ENCODE measurements at places on chromosomes 2 and 18.

DNA sequence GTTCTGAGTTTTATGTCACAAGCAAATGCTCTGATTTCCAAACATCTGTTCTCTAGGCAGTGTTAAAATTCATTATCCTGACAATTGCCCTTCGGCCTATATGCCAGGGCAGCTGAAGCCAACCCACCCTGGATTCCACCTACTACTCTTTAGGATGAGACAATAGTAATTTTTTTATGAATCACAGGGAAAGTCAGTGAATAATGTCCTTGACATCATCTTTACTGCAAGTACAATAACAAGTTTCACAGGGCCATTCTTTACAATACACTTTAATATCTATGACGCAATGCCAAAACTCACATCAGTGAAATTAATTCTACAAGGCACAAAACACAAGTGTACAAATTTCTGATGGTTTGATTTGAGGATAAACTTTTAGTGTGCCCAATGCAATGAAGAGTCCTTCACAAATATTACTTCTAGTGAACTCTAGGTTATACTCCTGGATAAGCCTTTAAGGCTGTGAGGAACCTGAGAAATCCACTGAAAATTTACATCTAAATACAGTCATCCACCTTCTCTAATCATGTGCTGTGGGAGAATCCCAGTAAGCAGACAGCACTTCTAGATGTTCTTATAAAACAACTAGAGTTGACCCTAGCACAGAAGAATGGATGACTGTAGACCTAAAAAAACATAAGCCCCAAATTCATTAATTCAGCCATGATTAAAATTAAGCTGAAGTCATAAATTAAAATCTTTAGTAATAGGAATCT is 77.3 kb upstream of the CTLA4 start:
- no peak for DNase-seq

DNA sequence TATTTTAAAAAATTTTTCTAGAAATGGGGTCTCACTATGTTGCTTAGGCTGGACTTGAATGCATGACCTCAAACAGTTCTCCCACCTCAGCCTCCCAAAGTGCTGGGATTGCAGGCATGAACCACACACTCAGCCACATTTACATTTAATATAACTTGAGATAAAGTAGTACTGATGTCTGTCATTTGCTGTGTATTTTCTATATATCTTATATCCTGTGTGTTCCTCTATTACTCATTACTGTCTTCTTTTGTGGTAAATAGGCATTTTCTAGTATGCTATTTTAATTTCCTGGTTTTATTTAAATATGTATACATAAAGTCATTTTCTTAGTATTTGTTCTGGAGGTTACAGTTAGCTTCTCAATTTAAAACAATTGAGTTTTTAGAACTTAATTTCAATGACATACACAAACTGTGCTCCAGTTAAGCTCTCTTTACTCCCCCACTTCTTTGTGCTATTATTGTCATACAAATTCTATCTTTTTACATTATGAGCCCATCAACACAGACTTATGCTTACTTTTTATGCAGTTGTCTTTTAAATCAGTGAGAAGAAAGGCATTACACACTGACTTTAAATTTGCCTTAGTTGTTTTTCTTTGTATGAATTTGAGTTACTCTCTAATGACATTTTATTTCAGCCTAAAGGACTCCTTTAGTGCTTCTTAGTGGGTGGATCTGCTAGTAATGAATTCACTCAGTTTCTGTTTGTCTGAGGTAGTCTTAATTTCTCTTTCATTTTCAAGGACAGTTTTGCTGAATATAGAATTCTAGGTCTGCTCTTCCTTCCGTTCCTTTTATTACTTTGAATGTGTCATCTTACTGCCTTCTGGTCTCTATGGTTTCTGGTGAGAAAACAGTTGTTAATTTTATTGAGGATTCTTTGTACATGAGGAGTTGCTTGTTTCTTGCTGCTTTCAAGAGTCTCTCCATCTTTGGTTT is 6.2 kb upstream of the INPP4A start:
- DNase-seq, result no peak

GRCh38 chr18:25234322-25234639 is 117.7 kb downstream of the ZNF521 start:
- no peak for DNase-seq

- no peak for DNase-seq
Observed at GRCh38 chr2:107776362-107776761, 50.3 kb upstream of the RGPD4 start.

GRCh38 chr2:147792966-147793617 is 51.7 kb upstream of the ACVR2A start:
- no peak for DNase-seq

GRCh38 chr18:79904357-79905147 is 46.9 kb downstream of the SLC66A2 start:
- DNase-seq, result no peak

DNA sequence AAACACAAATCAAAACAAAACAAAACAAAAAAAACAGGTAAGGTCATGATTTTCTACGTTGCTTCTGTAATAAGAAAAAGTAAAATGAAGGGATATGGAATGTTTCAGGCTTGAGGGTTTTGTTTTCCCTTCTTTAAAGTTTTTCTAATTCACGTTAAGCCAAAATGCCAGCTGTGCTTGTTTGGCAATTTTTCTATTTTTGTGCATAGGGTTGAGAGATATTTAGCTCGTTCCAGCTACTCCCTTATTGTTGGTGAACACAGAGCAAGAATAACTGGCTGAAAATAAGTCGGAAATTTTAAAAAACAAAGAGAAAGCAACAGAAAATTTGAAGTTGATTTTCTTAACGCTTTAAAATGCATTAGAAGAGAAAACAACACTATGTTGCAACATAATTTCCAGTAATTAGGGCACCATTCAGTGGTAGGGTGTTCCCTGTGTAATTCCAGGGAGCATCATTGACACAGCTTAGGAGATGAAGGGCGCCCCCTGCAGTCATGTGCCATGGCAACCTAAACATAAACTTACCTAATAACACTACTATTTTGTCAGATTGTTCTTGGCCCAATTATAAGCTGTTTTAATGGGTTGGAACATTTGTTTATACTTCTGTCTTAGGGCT is 99.5 kb downstream of the DTNA start:
- DNase-seq, result peak; percentile 43

- DNase-seq, result peak; percentile 39
Observed at GRCh38 chr2:206935991-206936842, 3.1 kb upstream of the CPO start.

- peak; percentile 88 for DNase-seq
Observed at GRCh38 chr2:38274286-38275276, 102.5 kb downstream of the ATL2 start.

DNA sequence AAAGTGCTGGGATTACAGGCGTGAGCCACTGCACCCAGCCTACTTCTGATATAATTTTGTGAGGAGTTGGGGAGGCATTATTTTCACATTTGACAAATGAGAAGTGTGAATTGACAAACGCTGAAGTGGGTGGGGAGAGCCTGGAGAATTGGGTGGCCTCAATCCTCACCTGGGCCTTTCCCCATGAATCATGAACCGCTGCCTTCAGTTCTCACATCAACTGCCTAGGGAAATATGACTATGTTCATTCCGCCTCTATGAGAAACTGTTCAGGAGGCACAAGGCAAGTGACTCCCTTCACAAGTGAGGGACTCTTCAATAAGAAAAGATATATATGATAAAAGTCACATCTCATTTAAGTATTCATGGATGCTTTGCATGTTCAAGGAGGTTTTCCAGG is 96.6 kb upstream of the RND3 start:
- no peak for DNase-seq

DNA sequence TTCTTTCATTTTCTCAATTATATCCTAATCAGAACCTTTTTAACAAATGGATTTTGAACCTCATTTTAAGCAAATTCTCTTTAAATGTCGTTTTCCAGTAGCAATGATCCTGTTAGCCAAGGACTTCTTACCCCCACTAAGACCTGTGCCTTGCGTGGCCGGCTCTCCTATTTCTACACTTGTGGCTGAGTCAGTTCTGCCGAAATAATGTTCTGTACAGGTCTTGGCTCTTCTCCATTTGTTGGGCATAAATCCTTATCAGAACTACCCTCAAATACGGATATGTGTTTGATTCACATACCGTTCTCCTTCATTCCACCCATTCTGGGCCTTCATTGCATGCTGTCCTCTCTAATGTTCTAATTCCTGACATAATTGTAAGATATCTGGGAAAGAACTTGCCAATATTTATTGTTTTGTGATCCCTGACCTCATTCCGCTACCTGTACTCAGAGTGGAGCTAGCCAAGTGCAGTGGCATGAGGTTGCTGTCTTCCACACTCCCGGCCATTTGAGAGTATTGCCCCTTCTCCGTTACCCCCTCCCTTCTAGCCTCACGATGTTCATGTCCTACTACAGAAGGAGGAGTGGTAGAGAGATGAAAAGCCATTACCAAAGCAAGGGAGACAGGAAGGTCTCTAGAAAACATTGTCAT is 78.7 kb downstream of the MYOM1 start:
- no peak for DNase-seq

DNA sequence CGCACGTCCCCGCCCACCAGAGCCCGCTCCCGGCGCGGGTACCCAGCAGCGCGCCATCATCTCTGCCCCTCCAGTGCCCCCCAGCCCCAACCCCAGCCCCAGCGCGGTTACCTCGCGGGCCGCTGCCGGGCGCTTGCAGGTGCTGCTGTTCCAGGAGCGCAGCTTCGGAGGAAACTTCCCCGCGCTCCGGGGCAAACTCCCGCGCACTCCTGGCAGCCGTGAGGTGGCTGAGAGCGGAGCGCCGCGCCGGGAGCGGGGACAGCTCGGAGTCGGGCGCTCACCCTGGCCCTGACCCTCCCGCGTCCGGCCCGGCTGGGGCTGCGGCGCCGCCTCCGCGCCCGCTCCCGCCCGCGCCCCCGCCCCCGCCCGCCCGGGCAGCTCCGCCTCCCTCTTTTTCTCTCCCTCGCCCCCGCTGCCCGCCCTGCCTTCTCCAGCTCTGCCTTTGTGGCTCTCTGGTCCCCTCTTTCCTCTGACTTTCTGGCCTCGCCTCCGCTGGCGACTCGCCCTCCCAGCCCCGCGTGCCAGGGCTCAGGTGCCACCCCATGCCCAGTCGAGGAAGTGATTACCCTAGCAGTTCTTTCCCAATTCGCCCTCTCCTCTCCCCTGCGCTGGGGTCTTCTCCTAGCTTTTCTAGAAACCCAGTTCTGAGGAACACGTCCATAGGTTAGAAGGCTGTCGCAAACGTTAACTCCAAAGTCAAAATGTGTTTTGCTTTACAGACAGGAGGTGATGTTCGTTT is at the start of gene CHST9:
CHST9 (minus strand) TSS at position 284 of the 739 bp plus-strand sequence. CDS start 42,499 bp downstream, outside the sequence.
- no peak for DNase-seq
